ENCODE measurements at places on chromosomes 2 and 18.

DNA sequence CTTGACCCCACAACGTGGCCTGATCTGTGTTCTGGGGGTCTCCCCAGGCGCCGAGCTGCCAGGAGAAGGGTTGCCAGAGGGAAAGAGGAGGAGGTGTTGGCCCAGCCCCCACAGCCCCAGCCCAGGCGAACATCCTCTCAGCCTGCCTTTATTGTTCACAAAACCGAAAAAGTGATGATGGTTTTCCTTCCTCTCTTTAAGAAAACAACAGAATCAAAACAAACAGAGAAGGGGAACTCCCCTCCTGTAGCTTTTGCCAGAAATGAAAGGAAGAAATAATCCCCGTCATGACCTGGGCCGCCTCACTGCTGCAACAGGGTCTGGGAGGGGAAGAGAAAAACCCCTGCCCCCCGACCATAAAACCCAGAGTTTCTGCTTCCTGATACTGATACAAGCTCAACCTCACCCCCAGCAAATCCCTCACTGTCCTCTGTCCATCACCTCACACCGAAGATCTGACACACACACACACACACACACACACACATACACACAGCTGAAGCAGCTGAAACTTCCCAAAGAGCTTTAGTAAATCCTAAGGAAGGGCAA lies 52.0 kb downstream of the ZFP36L2 start:
- DNase-seq: no peak

GRCh38 chr2:8794923-8795825 lies 42.2 kb downstream of the KIDINS220 start:
- no peak for DNase-seq

GRCh38 chr2:129984426-129984825 lies 5.0 kb downstream of the RAB6C start:
- DNase-seq: no peak

DNA sequence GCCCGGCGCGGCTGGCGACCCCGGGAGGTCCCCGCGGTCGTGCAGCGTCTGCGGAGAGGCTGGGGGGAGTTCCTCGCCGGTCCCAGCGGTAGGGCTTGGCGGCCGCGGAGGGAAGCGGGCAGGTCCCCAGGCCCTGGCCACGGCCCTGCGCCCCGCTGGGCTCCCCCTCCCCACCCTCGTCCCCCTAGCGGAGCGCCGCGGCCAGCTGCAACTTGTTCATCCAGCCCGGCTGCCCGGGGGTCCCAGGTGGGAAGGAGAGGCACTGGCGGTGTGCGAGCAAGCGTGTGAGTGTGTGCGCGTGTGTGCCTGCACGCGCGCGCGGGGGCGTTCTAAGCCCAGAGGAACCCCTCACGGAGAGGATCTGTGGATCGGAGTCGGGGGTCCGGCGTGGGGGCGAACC lies 1.3 kb downstream of the PTPRM start:
- no peak for DNase-seq

- DNase-seq: no peak
Measured at GRCh38 chr2:154507186-154507585, 191.3 kb upstream of the KCNJ3 start.

DNA sequence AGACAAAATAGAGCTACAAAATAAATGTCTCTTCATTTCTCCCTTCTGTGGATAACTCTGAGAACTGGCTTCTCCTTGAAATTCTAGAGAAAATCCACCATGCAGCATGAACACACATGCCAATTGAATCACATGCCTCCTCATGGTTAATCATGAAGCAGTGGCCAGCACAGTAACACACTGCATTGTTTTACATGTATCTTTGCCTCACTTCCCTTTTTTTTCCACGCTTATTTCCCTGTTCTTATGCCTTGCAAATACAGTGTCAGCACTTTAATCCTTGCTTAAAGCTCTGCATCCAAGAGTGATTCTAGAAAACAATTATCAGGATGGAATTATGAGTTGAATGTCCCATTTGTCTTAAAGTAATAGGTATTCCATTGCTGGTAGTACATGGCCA lies 50.3 kb upstream of the ZBTB7C start:
- no peak for DNase-seq

GRCh38 chr2:133265432-133265949 lies 302.8 kb downstream of the NCKAP5 start:
- peak; percentile 68 for DNase-seq

DNA sequence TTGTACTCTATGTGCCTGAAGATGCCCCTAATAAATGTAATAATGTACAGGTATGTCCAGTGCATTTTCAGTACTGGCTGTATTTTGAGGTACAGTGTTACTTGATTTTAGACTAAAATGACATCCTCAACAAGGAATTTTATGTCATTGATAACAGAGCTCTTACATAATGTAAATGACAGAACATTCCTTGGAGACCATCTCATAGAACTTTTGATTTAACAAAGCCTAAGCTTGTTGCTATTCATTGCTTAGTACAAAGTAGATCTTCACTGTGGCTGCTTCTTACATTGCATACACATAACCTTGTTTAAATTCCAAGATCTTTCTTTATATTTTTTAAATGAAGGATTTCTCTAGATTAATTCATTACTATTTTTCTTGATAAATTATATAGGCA lies 24.1 kb downstream of the DYNC1I2 start:
- no peak for DNase-seq
